ENCODE measurements at places on chromosomes 6 and 20.

DNA sequence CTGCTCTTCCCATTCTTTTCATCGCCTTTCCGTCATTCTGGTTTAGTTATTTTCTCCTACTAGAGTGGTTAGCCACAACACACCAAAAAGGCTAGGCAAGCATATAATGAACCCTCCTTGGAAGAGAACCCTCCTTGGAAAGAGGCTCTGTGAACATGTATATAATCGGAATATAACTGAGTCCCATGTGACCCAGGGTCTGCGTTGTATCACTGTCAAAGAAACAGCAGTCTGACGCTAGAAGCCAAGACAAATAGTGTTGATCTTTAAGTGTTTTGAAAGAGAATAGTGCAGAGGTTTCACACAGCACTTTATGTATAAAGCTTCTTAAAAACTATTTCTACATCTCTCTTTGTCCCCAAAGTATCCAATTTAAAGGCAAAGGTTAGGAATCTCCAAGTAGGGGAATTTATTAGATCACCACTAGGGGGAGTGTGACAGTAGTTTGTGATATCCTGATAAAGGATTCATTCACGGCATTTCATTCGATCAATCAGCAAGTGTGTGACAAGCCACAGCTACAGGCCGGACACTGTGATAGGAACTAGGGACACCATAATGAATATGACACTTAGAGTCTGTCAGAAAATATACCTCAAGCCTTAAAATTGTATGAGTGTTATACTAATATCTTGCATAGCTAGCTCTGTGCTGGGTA is 395.3 kb downstream of the CD109 start:
- no peak for DNase-seq

GRCh38 chr6:15420959-15421438 is 175.1 kb downstream of the JARID2 start:
- DNase-seq: no peak

DNA sequence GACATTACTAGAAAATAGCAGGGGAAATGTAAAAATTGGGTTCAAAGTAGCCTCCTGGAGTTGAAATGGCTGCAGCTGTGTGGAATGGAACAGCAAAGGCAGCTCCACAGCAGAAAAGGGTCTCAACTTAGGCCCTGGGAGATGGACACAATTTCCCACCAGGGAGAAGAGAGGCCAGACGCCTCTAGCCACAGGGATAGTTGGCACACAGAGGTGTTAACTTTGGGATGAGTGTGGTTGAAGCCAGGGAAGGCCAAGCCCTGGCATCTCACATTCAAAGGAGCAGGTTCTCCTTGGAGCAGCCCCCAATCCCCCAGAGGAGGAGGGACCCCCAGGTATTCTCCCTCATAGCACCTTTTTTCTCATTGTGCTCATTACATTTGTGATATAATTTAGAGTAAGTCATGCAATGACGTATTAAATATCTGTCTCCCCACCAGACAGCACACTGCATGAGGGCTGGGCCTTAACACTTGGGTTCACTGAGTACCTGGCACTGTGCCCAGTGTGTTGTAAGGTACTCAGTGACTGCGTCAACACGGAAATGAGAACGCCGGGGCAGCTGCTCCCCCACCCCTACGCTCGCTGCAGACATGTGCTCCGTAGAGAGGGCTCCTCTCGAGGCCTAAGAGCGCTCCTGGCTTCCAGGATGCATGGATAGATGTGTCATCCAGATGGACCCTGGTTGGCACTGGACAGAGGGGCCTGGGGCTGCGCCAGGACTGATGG is 76.0 kb upstream of the CD93 start:
- no peak for DNase-seq

GRCh38 chr6:140537834-140538705 is 1163.6 kb upstream of the CITED2 start:
- DNase-seq: no peak

DNA sequence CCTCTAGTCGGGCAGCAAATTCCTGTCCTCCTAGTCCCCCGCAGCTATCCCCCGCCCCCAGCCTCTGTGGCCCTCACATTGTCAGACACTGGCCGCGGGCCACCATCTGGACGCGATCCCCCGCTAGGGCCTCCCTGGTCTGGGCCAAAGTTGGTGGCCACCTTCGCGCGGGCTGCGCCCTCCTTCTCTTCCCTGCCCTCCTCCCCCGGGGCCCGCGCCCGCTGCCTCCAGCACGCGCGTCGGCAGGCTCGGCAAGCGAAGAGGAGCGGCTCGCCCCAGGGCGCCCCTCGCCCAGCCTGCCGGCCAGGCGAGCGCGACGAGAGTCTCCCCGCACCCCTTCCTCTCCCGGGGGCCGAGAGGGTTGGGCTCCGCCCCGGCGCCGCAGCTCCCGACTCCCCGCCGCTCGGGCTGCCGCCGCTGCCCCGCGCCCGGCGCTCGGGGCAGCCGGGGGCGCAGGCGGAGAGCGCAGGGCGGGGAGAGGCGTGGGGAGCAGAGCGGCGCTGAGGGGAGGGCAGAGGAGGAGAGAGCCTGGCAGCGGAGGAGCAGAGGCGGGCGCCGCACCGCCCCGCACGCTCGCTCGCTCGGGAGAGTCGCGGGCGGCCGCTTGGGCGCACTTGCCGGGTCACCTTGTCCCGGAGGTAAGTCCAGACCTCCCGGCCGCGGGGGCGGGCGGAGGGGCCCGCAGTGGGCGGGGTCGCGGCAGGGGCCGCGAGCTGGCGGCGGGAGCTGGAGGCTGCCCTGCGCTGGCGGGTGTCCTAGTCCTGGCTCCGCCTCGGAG is at the start of gene SYNDIG1:
SYNDIG1 (plus strand) TSS at position 514 of the 778 bp plus-strand sequence. CDS start 73,469 bp downstream, outside the sequence.
- DNase-seq: no peak

GRCh38 chr6:167735084-167735950 is 91.4 kb upstream of the AFDN start:
- no peak for DNase-seq

GRCh38 chr20:52012079-52012478 is 179.5 kb downstream of the ZFP64 start:
- no peak for DNase-seq

DNA sequence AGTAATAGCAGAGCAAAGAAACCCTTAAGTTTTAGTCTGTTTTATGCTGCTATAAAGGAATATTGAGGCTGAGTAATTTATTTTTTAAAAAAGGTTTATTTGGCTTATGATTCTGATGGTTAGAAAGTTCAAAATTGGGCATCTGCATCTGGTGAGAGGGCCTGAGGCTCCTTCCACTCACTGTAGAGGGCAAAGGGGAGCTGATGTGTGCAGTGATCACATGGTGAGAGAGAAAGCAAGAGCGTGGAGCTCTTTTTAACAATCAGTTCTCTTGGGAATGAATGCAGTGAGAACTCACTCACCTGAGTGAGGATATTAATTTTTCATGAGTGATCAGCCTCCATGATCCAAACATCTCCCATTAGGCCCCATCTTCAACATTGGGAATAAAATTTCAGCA is 36.4 kb upstream of the SAMD3 start:
- no peak for DNase-seq

GRCh38 chr6:14732844-14733757 is 512.8 kb upstream of the JARID2 start:
- no peak for DNase-seq

- DNase-seq: no peak
These were observed 203.2 kb upstream of the MAP3K7 start for GRCh38 chr6:90790058-90790457.

GRCh38 chr6:159074120-159074684 is 29.4 kb upstream of the TAGAP start:
- DNase-seq: no peak

- no peak for DNase-seq
These were observed 73.2 kb downstream of the AHI1 start for GRCh38 chr6:135424385-135424784.

DNA sequence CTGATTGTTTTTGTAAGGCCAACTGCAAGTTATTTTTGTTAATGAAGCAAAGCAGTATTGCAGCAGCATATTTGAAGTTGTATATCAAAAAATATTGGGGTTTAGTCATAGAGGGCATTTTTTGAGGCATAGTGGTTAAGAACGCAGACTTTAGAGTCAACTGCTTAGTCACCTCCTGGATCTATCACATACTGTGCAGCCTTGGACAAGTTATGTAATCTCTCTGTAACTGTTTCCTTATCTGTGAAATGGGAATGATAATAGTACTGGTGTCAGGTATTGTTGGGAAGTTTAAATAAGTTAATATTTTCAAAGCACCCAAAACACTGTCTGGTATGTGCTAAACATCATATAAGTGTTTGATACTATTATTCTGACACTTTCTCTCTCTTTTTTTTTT is 27.2 kb upstream of the EFHC1 start:
- DNase-seq: no peak

DNA sequence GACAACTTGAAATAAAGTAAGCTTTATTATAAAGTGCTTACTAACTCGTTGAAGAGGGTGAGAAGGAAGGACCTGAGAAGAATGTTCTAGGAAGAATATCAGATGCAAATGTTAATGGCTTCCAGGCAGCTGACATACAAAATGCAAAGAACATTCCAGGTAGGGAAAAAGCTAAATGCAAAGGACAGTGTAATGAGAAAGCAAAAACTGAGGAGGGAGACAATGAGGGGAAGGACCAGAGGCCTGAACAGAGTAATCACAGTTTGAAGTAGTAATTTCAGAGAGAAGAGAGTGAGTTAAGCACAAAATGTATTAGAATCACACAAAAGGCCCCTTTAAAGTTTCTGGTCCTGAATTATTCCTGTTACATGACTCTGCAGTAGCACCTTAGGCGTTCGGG is 81.3 kb downstream of the HMGCLL1 start:
- no peak for DNase-seq

- peak; percentile 16 for DNase-seq
These were observed 825 bp upstream of the FAM135A start for GRCh38 chr6:70412252-70413113.

DNA sequence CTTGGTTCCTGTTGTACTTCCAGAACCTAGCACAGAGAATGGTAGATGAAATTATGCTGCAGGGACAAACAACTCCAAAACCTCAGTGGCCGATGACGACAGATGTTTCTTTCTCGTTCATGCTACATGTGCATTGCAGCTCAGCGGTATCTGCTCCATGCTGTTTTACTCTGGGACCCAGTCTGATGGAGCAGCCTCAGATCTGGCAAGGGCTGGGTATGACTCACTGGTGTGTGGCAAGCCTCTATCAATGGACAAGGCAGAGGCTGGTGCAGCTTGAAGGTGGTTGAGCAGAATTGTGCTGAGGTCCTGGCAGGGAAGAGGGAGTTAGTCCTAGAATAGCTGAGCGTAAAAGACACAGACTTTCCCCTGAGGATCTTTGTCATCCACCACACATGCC is 10.3 kb upstream of the BLCAP start:
- DNase-seq: no peak

GRCh38 chr6:125271486-125272159 is 30.1 kb downstream of the HDDC2 start:
- no peak for DNase-seq

DNA sequence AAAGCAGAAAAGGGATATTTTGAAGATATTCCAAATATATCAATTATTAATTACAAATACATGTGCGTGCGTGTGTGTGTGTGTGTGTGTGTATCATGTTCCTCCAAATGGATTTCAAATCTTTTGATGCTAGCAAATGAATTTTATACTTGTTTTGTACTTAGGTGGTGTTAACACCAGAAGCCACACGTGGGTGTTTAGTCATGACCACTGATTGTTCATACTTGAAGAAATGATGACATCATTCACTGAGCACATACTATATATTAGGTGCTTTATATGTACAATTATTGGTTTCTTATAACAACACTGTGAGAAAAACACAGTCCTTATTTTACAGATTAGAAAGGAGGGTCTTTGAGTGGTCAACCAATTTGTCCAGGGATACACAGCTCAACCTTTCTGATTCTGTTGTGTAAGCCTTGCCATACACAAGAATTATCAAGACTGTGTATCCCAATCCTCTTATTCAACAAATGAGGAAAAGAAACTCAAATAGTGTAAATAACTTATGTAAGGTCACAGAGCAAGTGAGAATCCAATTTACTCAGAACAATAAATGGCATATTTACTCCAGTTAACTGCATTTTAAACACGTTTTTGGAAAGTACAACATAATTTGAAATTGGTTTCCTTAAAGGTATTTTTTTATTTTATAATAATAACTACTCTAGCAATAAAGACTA is 88.5 kb downstream of the BCAS1 start:
- no peak for DNase-seq

GRCh38 chr6:39520411-39520810 is 197.9 kb upstream of the KCNK16 start:
- no peak for DNase-seq

DNA sequence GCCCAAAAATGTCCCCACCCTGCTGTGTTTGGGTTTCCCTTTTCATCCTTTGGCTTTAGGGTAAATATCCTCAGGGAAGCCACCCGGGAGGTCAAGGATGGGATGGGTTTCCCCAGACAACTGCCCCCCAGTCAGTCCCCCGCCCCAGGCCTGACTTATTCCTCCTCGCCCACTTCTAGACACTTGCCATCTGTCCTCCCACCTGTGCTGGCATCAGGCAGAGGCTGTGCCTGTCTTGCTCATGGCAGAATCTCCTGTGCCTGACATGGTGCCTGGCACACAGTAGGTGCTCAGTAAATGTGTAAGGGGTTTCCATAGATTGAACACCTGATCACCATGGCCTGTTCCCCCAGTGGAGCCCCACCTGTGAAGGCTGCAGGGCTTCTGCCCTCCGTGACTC is 141.8 kb downstream of the PHACTR3 start:
- no peak for DNase-seq

GRCh38 chr6:133312006-133312405 is 70.8 kb downstream of the EYA4 start:
- no peak for DNase-seq

- DNase-seq: no peak
These were observed 5.8 kb upstream of the CDC5L start for GRCh38 chr6:44381739-44382138.

- no peak for DNase-seq
These were observed 45.7 kb upstream of the SNX9 start for GRCh38 chr6:157777344-157777743.

- no peak for DNase-seq
These were observed 3.3 kb downstream of the MYO6 start for GRCh38 chr6:75752365-75752764.

- DNase-seq: no peak
These were observed 494.7 kb upstream of the MAP3K7 start for GRCh38 chr6:91081452-91082067.

DNA sequence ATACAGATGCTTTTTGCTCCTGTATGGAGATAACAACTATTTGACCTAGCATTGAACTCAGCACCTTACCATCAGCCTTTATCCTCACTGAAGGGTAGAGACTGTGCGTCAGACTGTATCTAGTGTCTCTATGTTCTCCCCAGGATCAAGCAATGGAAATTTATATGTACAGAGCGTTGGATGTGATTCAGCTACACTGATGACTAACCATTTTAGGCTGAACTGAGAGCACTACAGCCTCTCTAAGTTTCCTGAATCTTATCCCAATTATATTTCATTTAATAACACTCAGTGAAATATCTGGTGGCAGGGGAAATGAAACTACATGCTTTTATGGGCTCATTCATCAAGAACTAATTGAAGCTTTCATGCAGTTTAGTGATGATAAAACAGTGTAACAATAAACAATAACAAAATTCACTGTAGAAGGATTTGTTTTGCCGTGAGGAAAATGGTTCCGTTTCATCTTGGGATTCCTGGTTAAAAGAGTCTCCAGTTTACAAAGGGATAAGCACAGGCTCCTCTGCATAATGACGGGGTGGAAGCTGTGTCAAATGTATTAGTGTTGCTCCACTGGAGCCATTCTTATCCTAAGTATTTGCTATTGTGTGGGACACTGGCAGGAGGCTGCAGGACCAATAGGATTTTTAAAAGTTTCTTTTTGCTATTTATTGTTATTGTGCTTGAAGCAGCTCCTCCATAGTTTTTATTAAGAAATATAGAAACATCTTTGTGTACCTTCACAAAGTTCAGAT is 567.6 kb upstream of the MMS22L start:
- DNase-seq: no peak
